Liver (tissue), 10 donors: ENCODE measurements at places on chromosomes 12 and 14. TPM values are rescaled to one million over a fixed set of nuclear protein-coding genes. Genes with fewer than 3 reads are reported as not detected.

DNA sequence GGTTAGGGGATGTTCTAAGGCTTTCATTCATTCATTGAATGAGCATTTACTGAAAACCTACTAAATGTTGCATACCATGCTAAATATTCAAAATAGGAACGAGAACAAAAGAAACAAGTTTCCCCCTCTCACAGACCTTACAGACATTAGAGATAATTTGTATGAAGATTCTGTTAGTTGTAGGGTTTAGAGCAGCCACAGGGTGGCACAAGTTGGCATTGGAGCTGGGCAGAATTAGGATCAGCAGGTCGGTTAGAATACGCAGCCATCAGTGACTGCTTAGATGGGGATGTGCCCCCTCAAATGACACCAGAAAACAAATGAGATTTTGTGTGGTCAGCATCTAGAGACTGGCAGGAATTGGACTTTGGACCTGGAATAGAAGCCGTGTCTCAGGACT, 166.3 kb upstream of the DAAM1 start:
- H3K4me1 ChIP-seq = no peaks in the 10 kb centered on the region
- H3K36me3 ChIP-seq = no peaks in the 10 kb centered on the region
- H3K27ac ChIP-seq = no peak overlapping the region
- no peaks in the 10 kb centered on the region for H3K27me3 ChIP-seq
- DNase-seq = no peak

Gene ANO2
- polyA plus RNA-seq = 0.03 TPM

DNA sequence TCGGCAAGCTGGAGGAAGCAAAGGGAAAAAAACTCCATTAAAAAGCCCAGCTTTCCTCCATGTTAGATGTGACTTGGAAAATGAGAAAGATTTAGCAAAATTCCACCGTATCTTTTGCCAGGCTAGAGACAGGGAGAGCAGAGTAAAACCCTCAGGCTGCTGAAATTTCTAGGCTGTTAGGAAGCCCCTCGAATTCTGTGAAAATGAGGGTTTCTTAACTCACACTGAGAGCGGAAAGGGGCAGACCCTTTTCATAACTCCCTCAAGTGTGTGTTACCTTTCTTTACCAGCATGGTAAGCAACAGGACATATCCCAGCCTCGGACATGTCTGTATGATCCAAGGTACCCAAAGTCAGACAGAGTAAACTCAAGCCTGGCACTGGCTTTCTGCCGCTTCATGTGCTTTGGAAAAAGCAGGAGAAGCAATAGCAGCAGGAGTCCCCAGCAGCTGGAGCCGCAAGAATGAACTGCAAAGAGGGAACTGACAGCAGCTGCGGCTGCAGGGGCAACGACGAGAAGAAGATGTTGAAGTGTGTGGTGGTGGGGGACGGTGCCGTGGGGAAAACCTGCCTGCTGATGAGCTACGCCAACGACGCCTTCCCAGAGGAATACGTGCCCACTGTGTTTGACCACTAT, at the start of gene RHOJ:
TSS of gene RHOJ (plus strand) at position 37 of the 637 bp plus-strand sequence. CDS start at position 464, 427 bp downstream.
- peak within 1 kb of the TSS; percentile 58 for H3K27ac ChIP-seq
- peak within 1 kb of the TSS; percentile 34 for H3K4me3 ChIP-seq
- H3K27me3 ChIP-seq = no peaks in the 10 kb centered on the region
- H3K36me3 ChIP-seq = no peaks in the 10 kb centered on the region
- DNase-seq = no peak

GRCh38 chr14:103897075-103897947, 30.9 kb upstream of the TDRD9 start:
- H3K27me3 ChIP-seq = no peaks in the 10 kb centered on the region
- H3K27ac ChIP-seq = peak overlapping the region; percentile 33

DNA sequence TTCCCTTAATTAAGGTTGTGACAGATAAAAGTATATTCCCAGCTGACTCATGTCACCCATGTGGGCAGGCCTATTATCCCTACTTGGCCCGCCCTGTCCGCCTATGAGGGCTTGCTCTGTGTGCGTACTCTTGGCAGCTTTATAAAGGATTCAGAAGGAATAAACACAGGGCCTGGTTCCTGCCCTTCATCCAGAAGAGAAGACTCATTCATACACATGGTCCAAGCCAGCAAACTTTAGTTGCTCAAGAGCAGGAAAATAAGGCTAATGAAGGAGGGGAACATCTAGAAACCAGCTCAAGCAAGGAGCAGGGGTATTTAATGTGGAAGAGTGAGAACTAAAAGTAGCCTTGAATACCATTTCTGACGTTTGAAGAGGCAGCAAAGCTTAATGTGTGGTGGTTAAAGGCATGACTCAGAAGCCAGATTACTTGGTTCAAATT, 141.9 kb downstream of the CRADD start:
- no peak for DNase-seq
- H3K36me3 ChIP-seq = no peaks in the 10 kb centered on the region
- no peaks in the 10 kb centered on the region for H3K27me3 ChIP-seq
- no peak overlapping the region for H3K27ac ChIP-seq
- H3K4me1 ChIP-seq = peaks cover 15% of the 10 kb centered on the region
- H3K4me3 ChIP-seq = no peak overlapping the region

- H3K27me3 ChIP-seq = no peaks in the 10 kb centered on the region
- no peak overlapping the region for H3K27ac ChIP-seq
- H3K4me1 ChIP-seq = peaks cover 5% of the 10 kb centered on the region
- no peak for DNase-seq
- peaks cover 40% of the 10 kb centered on the region for H3K36me3 ChIP-seq
- H3K4me3 ChIP-seq = no peak overlapping the region
Observed at GRCh38 chr14:95101736-95102679, 55.3 kb downstream of the DICER1 start.

- no peaks in the 10 kb centered on the region for H3K36me3 ChIP-seq
- no peak overlapping the region for H3K27ac ChIP-seq
- no peak overlapping the region for H3K4me3 ChIP-seq
- no peaks in the 10 kb centered on the region for H3K4me1 ChIP-seq
- no peak for DNase-seq
- no peaks in the 10 kb centered on the region for H3K27me3 ChIP-seq
Observed at GRCh38 chr14:54597795-54598443, 31.0 kb downstream of the SAMD4A start.

DNA sequence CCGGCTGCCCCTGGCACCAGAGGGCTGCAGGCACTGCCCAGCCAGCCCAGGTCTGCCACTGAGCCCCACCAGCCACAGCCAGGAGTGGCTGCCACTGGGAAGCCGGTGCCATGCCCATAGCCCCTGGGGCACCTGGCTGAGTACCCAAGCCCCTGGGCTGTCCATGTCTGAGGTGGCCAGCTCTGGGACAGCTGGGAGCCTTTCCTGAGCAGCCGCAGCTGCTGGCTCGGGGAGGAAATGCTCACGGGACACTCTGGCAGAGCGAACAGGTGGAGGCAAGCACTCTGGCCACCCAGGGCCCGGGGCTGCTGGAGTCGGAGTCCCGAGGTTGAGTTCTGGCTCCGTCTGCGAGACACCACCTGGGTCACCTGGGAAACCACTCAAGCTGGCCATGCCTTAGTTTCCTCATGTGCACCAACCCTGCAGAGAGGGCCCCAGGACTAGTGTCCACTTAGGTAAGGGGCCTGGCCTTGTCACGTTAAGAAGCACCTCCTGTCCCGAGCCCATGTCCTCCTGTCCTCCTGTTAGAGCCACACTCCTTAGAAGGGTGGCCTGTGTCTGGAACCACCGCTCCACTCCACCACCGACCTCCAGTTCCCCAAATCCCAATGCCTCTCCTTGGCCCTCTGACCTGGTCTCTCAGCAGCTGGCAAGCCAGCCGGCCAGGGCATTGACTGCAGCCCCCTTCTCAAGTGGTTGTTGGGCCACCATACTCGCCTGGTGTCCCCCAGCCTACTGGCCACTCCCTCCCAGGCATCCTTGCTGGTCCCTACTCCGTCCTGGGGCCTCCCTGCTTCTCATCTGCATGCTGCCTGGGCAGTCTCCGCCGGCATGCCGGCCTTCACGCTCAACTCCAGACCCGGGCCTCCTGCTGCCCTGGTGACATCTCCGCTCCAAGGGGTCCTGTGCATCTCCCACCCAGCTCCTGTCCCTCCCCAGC, 45.3 kb downstream of the BEGAIN start:
- DNase-seq = no peak
- H3K36me3 ChIP-seq = no peaks in the 10 kb centered on the region

DNA sequence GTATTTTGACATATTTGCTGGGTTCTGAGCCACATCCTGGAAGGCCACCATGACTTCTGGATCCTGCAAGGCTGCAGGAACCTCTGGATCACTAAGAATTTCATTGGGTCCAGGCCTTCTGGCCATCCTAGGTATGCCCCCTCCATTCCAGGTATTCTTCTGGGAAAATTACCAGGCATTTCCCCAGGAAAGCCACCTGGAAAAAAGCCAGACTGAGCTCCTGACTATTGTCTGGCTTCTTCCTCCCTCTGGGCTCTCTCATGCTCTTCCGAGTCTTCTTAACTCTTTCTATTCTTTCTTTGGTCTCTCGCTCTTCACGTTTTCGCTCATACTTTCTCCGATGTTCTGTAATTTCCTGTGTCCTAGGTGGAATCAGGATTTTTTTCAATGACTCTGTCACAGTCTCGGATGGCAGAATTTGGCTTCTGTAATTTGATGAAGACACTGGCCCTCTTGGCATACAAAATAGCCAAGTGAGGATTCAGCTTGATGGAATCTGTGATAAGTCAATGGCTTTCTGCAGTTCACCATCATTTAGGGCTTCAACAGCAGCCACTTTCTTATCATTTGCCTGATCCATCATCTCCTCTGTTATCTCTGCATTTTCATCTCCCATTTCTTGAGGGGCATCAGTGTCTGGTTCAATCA, 42.6 kb downstream of the ATP23 start:
- H3K36me3 ChIP-seq = no peaks in the 10 kb centered on the region
- no peak overlapping the region for H3K27ac ChIP-seq
- H3K27me3 ChIP-seq = no peaks in the 10 kb centered on the region
- no peak for DNase-seq
- no peaks in the 10 kb centered on the region for H3K4me1 ChIP-seq
